Aorta (tissue), 5 donors: ENCODE measurements at places on chromosomes 1 and 21. TPM values are rescaled to one million over a fixed set of nuclear protein-coding genes. Genes with fewer than 3 reads are reported as not detected.

GRCh38 chr1:245807306-245807705 lies 652.5 kb downstream of the KIF26B start:
- DNase-seq = no peak

- DNase-seq = no peak
Observed at GRCh38 chr1:3610527-3611169, 660 bp downstream of the MEGF6 start.

GRCh38 chr21:37536616-37537278 lies 170.2 kb downstream of the DYRK1A start:
- DNase-seq = no peak

- no peak for DNase-seq
Observed at GRCh38 chr1:167409183-167409582, 109.1 kb downstream of the CD247 start.

- no peak for DNase-seq
Observed at GRCh38 chr1:220789532-220790147, 2.9 kb downstream of the MTARC1 start.

- no peak for DNase-seq
Observed at GRCh38 chr1:20823845-20824244, 36.7 kb upstream of the HP1BP3 start.

The CRYAA gene
- not detected for total RNA-seq

The LCE1A gene
- not detected for total RNA-seq

The ATP8B2 gene
- 176 TPM for total RNA-seq
